Astrocyte (in vitro differentiated cells and primary cell): ENCODE measurements at places on chromosomes 5 and 9.
A peak's percentile ranks its signal among the peaks of the same experiment; 100 is the strongest.

DNA sequence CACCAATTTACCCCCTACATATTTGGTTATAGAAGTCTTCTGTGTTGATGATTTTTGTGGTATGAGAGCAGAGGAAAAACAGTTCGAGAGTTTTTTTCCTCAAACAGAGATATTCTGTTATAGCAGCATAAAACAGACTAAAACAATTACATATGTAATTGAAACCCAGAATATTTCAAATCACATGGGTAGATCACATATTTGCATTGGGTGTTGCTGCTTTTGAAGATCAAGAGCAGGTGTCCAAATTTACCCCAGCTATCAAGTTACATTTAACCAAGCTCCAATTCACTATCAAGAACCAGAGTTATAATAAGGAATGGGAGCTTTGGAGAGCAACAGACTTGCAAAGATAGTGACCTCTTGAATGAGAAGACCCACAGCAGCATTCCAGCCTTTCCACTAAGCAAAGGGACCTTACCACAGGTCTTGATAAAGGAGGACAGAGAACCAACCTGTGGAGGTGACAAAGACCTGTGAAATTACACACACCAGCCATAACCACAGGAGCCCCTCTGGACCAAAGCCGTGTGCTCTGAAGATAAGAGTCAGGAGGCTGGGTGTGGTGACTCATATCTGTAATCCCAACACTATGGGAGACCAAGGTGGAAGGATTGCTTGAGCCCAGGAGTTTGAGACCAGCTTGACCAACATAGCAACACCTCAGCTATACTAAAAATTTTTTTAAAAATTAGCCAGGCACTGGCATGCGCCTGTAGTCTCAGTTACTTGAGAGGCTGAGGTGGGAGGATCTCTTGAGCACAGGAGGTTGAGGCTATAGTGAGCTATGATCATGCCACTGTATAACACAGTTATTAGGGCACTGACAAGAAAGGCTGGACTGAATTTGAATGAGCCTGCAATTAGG, 4.0 kb upstream of the CCL28 start:
- DNase-seq, result peak; percentile 45

DNA sequence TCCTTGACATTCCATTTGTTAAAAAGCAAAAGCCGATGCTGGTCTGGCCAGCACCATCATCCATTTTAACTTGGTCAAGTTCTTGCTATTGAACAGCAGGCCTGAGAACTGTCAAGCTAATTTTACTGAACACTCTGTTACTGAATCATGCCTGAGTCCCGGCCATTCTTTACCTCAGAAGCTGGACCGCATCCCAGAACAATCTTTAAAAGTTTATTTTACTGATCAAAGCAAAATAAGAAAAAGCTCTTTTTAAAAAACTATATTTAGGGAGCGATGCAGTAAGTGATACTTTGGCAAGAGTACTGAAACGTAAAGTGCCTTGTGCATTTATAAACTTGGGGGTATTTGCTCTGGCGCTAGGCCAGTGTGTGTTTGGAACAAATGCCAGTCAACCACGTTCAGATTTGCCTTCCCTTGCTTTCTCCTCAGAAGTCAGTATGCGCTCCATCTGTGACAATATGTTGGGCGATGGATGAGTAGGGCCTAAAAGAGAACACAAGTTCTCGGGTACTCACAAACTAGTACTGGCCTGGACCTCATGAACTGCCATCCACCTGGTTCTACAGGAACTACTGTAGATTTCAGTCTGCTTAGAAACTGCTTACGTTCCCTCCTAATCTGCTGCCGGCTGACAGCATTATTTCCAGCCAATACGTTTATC, 161.9 kb downstream of the MAPKAP1 start:
- DNase-seq, result peak; percentile 94

- peak; percentile 63 for DNase-seq
Observed at GRCh38 chr9:133125941-133126696, 5.1 kb upstream of the RALGDS start.

GRCh38 chr9:121074370-121075250, at the start of gene CNTRL:
Gene CNTRL, plus strand, starts transcription at chr9:121074955. Its CDS starts 13,372 bp downstream, at chr9:121088327.
- peak; percentile 79 for DNase-seq

- no peak for DNase-seq
Observed at GRCh38 chr9:42388146-42388690, 204.8 kb downstream of the SPATA31A6 start.

DNA sequence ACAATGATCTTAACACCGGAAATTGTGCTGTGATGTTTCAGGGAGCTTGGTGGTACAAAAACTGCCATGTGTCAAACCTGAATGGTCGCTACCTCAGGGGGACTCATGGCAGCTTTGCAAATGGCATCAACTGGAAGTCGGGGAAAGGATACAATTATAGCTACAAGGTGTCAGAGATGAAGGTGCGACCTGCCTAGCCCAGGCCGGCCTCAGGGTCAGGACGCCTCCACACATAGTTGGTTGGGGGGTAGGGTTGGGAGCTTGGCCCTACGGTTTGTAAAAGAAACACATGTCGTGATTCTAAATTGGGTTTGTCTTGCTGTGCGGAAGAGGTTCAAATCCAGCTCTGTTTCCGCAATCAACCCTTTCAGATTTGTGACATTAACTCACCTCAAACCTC, 6.6 kb downstream of the FCN2 start:
- no peak for DNase-seq

DNA sequence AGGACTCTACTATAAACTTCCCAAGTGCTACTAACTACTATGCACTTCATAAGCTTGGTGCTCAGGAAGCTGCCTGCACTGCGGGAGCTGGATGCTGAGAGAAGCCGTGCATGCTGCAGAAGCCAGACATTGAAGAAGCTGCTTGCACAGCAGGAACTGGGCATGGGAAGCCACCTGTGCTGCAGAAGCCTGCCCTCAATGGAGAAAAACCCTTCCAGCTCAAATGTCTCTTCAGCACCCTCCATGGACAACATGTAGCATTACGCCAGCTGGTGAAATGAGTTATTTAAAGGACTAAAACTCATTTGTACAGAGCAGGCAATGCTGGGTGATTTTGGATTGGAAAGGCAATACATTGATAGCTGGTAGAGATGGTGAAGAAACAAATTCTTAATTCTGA, 247.2 kb downstream of the KIF4B start:
- no peak for DNase-seq

GRCh38 chr9:70083429-70083828, 39.8 kb downstream of the MAMDC2 start:
- DNase-seq, result peak; percentile 40

DNA sequence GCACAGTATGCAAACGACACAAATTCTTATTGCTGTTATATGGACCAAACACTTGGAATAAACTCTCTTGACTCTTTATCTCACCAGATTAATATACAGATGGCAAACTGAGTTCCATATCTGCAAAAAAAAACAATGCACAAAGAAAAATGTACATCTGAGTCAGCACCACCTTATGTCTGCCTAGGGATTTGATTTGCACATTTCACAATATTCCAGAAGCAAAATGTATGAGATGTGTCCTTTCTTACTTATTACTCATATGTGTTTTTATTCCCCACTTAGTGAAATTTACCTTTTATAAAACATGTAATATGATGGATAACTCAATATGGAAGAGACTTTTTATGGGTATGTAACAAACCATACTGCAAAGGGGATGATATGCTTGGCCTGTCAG, 236.9 kb downstream of the GLIS3 start:
- DNase-seq, result no peak

DNA sequence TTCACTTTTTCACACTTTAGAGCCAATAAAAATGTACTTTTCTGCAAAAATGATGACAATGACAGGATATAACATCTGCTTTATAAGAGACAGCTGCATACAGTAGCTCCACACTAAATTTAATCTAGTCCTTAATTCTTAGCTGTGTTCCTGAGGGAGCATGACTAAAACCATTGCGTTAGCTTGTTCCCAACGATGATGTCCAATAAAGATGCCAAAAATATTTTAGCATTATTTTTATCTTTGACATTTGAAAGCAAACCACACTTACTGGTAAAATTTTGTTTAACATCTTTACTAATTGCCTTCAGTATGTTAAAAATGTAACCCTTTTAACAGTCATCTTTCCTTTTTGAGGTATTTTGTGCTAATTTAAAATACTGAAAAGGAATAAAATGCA, 382.7 kb downstream of the CHSY3 start:
- DNase-seq, result peak; percentile 22
